ENCODE measurements at places on chromosomes 4 and X.

- no peak for DNase-seq
Observed at GRCh38 chrX:6313356-6313755, 84.7 kb upstream of the NLGN4X start.

DNA sequence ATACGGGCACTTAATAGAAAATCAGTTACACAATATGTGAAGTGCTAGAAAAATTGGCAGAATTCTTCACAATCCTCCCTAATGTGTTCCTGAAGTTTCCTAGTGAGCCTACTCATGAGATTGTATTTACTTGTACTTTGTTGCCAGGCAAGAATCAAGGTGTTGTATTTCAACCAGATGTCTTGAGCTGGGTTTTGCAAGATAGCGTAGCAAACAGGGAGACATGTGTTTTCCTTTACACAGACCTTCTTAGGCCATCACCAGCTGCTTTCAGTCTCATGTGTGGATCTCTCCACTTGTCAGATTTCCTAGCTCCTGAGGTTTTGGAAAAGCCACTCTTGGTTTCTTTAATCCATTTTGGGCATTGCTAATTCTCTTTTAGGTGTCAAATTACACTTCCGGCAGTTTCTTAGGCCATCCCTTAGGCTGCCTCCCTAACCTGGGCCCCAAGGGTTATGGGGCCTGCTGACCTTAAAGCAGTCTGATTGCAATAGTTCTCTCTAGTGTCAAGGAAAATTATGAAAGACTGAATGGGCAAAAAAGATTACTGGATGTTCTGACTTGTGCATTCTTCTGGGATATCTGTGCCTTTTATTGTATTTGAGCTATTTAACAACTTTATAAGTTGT, 12.2 kb upstream of the EDA start:
- no peak for DNase-seq

GRCh38 chr4:1625600-1626138, 58.4 kb downstream of the FAM53A start:
- DNase-seq, result no peak

- no peak for DNase-seq
Observed at GRCh38 chrX:104351173-104351769, 96.5 kb upstream of the ESX1 start.

DNA sequence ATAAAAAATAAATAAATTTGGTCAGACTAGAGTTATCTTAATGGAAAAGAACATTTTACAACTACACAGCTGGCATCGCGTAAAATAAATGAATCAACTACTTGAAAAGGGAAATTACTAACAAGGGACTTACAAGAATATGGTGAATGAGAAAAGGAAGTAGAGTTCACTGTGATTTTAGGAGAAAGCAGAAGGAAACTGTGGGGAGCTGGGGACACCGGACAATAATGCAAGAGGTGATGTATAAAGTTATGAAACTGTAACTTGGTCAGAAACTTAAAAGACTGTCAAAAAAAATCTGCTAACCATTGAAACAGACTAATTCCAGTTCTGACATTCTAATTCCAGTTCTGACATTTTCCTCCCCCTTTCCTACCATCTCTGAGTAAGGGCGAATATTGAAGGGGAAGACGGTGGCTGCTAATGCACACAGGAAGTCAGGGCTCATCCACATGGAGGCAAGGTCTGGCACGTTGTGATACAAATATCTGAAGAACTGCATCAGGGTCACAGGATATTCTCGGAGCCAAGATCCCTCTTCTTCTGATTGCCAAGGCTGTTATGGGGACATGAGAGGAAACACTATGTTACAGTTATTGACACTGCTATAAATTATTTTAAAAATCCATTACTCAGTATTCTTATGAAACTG, 170.5 kb downstream of the CDS1 start:
- DNase-seq, result no peak

Data from activated T-helper 9 cell treated with anti-CD3 and anti-CD28 coated beads, Interleukin-2, amount 50 U/mL, for 16 hours (primary cell).